Stimulated activated CD4-positive, alpha-beta T cell treated with anti-CD3 and anti-CD28 coated beads, Interleukin-2, amount 100 ng/mL, for 24 hours (primary cell): ENCODE measurements at places on chromosomes 12 and 14.

DNA sequence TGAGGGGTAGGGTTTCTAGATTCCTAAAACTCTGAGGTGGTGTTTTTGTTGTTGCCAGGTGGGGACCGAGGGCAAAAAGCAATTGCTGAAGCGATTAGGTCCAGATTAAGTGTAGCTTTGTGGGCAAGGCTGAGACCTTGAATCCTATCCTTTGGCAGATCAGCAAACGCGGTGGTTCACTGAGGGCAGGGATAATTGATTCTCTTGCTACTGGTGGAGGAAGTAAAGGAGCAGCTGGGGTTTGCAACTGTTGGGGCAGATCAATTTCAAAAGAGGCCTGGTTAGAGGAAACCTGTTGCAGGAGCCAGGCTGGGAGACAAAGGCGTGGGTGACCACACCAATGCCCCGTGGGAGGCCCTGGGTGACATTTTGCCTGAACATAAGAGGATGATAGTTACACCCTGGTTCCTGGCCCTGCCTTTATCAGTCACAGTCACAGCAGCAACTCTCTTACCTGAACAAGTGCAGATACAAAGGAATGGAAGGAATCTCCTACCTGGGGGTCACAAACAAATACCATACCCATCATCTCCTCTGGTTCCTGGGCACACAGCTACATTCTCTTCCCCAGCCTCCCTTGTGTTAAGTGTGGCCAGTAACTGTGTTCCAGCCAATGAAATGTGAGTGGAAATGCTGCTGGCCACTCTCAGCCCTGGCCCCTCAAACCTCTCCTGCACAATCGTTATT is 43.3 kb upstream of the RASSF3 start:
- DNase-seq, result no peak

DNA sequence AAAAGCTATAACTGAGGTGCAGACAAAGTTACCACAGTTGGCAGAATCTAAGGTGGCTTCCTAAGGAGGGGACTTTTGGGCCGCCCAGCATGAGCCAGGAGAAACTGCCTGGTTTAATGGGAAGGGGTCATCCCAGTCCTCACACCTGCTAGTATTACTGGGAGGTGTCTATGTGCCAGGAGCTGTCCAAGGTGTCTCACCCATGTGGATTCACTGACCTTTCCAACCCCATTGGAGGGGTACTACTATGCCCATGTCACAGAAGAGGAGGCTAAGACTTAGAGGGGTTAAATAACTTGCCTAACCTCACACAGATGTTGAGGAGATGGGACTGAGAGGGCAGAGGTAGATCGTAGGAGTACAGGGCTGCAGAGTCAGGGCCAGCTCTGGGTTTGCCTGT is 10.2 kb downstream of the ABCB9 start:
- DNase-seq, result no peak

GRCh38 chr14:63470962-63471793 is 72.0 kb downstream of the PPP2R5E start:
- DNase-seq, result no peak

DNA sequence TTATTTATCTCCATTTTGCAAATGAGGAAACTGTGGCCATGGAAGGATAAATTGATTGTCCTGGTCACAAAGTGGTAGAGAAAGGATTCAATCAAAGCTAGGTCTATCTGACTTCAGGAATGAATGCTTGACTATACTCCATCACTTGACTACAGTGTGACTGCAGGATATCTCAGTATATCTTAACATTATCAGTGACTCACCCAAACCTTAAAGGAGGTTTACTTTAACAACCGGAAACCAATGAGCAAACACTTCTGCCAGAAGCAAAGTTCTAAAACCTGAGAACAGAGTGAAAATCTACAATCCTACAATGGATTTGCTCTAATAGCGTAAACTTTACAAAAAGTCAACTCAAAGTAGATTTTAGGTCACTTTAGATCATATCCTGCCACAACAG is 277.0 kb downstream of the CEP128 start:
- DNase-seq, result no peak

- no peak for DNase-seq
Observed at GRCh38 chr12:27777141-27777540, 2.9 kb upstream of the KLHL42 start.

- DNase-seq, result no peak
Observed at GRCh38 chr12:81958406-81958805, 199.3 kb upstream of the PPFIA2 start.

GRCh38 chr12:93466625-93467350 is 526 bp upstream of the MRPL42 start:
- no peak for DNase-seq

GRCh38 chr12:113889076-113889475 is 77.0 kb downstream of the RBM19 start:
- DNase-seq, result no peak

GRCh38 chr12:128974881-128975280 is 121.6 kb downstream of the GLT1D1 start:
- DNase-seq, result no peak

GRCh38 chr14:63867933-63868921 is 15.4 kb downstream of the SYNE2 start:
- DNase-seq, result no peak

DNA sequence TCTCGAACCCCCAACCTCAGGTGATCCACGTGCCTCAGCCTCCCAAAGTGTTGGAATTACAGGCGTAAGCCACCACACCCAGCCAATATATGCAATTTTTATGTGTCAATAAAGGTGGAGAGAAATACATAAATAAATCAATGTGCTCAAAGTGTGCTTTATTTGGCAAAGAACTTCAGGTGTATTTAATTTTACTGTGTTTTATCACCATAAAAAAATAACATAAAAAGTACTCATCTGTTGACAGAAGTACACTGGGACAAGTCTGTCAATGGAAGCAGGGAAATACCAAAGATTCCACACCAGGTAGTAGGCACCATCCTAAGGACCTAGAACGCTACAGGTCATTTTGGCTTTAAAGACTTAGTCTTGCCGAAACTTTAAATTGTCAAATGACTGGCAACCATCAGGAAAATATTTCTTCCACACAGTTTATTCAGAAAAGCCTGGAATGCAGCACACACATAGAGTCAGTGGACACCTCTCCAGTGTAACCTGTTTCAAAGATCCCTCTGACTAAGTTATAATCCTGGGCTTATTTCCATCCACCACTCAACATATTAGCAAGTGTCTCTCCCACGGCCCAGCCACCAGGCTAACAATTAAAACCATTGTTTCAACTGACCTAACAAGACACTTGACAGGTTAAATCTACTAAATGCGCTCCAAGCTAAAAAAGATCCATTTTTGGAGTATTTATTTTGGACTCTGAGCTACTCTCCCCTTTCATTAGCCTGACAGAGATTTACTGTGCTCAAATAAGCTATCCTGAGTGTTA is 4.2 kb downstream of the ERO1A start:
- DNase-seq, result no peak

- DNase-seq, result no peak
Observed at GRCh38 chr14:105283028-105283427, 17.8 kb downstream of the BRF1 start.

GRCh38 chr14:36362648-36363047 is 42.2 kb upstream of the MBIP start:
- no peak for DNase-seq

- no peak for DNase-seq
Observed at GRCh38 chr12:5773550-5773949, 171.5 kb downstream of the ANO2 start.

DNA sequence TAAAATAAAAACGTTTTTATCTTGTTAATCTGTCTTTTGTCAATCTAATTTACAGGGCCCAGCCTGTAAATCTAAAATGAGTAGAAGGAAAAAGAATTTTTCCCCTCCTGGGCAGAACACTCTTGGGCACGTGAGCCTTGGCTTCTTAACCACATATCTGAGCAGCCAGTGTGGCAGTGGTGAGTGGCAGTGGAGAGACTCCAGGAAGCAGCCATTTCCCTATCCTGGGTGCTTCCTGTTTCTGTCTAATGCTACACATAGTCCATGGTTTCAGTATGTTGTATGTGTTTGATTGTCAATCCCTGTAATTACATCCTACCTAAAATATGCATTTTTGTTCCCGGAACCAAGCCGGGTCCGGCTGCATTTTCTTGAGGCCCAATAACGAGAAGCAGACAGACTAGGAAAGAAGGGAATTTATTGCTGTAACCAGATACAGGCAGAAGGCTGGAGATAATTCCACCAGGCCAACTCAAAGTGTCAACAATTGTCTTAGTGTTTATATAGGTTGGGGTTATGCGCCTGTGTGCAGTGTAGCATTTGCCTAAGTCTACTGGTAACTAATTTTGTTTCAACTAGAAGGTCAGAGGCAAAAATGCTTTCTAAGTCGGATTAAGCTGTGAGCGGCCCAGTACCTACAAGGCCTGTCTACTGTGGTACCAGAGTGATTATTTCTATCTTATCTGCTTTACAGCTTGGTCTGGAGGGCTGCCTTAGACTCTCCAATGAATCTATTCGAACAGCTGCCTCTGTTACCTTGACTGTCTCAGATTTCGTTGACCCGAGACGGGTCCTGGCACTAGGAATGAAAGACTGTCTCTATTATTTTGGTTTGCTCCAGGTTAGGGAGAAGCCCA is 82.4 kb upstream of the RESF1 start:
- DNase-seq, result no peak

DNA sequence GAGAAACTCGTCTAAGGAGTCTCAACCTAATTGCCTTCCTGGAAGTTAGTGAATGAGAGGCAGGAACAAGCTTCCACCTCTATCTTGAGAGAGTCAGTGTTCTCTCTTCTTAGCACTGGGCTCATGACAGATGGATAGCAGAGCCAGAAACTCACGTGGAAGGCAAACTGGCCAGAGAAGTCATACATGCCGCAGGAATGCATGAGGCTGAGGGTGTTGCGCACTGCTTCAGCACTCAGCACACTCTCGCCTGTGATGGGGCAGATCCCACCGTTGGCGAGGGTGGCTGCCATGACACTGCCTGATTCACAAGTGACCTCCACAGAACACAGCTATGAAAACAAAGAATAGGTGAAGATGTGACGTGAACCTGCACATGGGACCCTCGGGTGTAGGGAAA is 6.0 kb downstream of the SPRYD4 start:
- no peak for DNase-seq

DNA sequence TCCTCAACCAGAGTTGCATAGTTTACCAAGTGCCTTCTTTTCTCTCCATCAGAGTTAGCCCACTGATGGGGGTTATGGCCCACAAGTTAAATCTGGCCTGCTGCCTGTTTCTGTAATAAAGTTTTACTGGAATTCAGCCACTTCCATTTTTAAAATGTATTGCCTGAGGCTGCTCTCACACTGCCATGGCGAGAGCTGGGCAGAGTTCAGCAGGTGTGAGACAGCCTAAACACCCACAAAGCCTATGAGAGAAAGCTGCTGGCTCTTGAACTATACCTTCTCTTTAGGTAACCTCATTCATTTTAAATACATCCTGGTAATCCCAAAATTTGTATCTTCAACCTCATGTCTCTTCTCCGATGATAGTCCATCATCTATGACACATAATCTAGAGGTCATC is 86.1 kb downstream of the BCL2L14 start:
- DNase-seq, result no peak

- no peak for DNase-seq
Observed at GRCh38 chr12:131861261-131862083, 33.0 kb upstream of the ULK1 start.

- DNase-seq, result peak; percentile 78
Observed at GRCh38 chr12:10673659-10674384, at the start of gene STYK1. TSS of gene STYK1 (minus strand) at chr12:10674052. CDS start at chr12:10634618, 39,434 bp downstream.

- peak; percentile 54 for DNase-seq
Observed at GRCh38 chr12:57237932-57238853, 8.7 kb downstream of the SHMT2 start.

- no peak for DNase-seq
Observed at GRCh38 chr14:91837076-91837475, 30.3 kb downstream of the TC2N start.

- DNase-seq, result no peak
Observed at GRCh38 chr14:59484639-59485175, 390 bp downstream of the JKAMP start.

- no peak for DNase-seq
Observed at GRCh38 chr14:74940956-74941565, 14.3 kb downstream of the PGF start.

GRCh38 chr12:92973614-92974013 is 44.5 kb upstream of the EEA1 start:
- no peak for DNase-seq

DNA sequence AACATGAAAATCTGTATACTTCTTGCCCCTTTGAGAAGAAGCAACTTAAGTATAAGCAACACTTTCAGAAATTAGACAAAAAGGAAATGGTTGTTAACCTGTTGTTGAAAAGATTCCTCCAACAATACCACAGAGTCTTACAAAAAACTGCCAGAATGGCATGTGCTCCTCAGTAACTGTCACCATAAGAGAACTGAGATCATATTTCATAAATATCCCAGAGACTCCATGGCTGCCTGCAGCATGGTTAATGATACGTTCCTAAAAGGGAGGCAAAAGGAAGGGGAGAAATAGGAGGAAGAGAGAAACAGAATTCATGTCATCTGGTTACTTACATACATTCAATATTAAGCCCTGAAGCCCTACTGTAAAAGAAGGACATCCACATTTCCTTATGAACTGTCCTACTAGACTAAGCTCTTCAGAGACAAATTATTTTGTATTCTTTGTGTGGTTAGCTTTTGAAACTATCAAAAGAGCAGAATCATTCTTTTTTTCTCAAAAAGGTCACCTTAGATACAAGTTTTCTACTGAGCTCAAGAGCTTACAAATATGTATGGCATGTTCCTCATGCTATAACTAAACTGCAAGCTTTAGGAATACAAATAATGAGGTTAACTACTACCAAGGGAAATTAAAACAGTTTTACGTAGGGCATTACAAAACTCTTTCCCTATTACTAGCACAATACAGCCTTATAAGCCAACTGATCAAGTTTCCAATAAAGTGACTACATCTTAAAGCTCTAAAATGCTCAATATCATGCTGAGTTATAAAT is 37.8 kb downstream of the ERGIC2 start:
- DNase-seq, result no peak

DNA sequence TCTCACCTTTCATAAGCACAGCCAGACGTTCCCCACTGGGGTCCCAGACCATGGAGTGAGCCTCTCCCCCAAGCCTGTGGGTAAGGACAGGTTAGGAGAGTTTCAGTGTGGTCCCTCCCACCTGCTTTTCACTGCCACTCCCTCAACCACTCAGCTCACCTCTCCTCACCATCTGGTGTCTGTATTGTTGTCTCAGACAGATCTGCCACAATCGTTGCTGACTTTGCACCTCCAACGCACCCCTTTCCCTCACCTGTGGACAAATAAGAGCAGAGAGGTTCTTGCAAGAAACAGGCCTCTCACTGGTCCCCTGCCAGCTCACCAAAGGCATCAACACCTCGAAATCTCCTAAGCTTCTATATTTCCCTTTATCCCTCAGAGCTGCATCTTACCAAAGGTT is 8.8 kb downstream of the MYG1 start:
- no peak for DNase-seq

DNA sequence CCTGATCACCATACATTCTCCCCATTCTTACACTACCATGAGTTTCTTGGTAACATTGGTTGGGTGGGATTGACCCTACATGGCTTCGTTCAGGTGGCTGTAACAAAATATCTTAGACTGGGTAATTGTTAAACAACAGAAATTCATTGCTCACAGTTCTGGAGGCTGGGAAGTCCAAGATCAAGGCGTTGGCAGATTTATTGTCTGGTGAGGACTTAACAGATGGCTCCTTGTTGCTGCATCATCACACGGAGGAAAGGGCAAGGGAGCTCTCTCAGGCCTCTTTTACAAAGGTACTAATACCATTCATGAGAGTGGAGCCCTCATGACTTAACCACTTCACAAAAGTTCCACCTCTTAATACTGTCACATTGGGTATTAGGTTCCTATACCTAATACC is 116.7 kb upstream of the EGLN3 start:
- no peak for DNase-seq
